IPS DF 6.9 (cell line): ENCODE measurements at places on chromosomes 2 and 18.

- no peak for DNase-seq
Observed at GRCh38 chr2:159851941-159852340, 53.9 kb upstream of the CD302 start.

GRCh38 chr18:46062781-46063180 is 9.3 kb downstream of the PSTPIP2 start:
- no peak for DNase-seq

DNA sequence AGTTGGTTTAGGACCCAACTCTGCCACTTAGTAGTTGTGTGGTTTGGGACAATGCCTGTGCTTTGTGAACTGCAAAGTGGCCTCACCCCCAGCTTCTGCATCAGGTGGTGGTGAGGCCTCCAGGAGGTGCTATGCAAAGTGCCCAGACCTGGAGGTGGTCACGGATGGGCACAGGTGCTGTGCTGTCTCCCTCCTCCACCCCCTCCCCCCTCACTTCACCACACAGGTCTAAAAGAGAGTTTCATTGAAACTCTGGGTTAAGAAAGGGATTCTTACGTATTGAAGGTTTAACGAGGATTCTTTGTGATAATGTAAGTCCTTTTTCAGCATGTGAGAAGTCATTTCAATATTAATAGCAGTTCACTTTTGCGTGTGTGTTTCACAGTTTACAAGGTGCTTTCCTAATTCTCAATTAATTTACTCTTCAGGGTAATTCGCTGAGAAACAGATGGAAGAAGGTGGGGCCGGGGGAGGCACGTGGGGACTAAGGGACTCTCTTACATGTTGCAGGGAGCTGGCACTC is 369.9 kb downstream of the LPIN1 start:
- DNase-seq = no peak

DNA sequence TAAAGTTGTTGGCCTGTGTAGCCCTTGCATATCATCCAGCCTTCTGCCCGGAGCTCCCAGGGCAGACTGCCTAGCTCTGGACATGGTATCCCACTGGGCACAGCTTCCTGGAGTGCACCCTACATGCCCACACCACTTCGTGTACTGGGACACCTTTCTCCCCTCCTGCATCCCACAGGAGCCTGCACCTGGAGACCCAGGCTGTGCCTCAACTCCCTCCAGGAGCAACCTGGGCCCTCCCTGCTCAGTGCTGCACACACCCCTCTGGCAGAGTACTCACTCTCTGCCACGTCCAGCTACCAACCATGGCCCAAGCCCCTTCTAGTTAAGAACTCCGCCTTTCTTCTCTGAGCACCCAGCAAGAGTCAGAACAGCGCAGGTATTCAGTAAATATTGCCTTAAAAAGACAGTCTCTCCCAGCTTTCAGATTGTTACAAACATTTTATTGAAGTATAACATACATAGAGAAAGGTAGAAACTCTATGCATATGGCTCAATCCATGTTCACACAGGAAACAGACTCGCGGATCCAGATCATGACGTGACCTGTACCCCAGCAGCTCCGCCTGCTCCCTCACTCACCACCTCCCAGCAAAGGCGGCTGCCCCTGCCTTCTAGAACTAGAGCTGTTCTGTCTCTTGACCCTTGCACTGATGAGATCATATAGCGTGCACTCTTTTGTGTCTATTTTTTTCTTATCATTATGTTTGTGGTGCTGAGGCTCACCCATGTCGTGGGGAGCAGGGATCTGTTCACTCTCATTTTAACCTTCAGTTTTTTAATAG is 98.4 kb upstream of the MYCN start:
- DNase-seq = no peak

DNA sequence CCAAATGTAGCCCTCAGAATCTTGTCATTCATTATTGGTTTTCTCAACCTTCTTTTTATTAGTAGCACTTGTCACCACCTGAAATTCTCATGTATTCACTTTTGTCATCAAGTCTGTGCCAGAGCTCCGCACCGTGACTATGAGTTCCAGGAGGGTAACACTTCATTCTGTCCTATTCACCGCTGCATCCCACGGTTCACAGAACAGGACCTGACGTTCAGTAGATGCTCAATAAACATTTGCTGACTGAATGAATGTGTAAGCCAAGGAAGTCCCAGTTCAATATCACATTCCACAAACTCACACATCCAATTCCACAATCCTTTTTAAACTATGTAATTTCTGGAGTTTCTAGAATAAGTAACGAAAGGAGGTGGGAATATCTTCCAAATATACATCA is 65.5 kb downstream of the MOGAT1 start:
- DNase-seq = no peak

DNA sequence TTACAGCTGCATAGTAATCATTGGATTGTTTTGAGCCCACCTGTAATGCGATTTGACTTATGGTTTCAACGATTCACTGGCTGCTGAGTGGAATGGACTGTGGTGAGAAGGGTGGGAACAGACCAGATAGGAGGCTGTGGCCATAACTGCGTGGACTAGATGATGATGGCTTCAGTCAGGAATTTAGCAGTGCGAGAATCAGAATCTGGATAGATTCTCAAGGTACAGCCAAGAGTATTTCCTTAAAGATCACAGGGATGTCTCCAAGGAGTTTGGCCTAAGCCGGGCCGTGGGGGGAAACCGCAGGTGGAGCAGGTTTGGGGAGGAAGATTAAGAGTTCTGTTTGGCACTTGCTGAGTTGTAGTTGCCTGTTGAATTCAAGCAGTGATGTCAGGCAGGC is 44.0 kb upstream of the CHMP1B start:
- no peak for DNase-seq

DNA sequence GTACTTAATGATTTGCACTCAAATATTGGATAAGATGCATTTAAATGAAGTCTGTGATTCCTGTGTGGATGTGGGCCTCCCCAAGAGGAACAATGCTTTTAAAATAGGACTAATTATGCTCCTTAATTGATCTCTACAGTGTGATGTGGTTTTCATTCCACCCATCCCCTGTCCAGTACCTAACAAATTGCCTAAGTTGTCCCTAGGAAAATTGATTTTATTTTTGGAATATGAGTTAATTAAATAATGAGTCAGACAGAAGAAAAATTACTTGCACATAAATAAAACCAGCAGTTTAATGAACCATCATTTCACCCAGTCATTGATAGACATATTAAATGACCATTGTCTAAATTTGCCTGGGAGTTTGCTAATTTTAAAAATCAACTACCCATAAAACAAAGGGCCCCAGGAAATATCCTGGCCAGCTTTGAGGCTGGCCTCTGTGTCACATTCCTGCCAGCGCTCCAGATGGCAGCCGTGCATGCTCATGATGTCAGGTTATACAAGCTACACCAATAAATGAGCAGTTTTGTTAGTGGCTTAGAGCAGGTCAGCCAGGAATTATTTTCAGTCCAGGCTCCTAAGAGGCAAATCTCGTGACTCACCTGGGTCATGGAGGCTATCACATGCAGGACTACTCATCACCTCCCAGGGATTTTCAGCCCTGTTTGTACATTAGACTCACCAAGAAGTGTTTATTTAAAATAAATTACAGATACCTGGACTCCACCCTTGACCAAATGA is 31.9 kb downstream of the ABHD3 start:
- DNase-seq = no peak

DNA sequence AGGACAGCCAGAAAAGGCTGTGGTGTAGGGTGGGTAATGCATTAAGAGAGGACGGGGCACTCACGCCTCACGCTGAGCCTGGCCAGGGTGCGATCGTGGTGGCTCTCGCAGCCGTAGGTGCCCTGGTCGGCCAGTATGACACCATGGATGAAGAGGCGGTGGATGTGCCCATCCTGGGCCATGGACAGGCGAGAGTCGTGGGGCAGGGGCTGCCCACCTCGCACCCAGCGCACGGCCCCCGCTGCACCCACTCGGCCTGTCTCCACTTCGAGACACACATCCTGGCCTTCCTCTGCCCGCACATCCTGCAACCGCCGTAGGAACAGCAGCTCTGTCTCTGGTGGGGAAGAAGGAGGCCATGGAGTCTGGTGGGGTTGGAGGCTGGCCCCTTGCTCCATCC is 12.1 kb downstream of the TMEM198 start:
- DNase-seq = no peak

DNA sequence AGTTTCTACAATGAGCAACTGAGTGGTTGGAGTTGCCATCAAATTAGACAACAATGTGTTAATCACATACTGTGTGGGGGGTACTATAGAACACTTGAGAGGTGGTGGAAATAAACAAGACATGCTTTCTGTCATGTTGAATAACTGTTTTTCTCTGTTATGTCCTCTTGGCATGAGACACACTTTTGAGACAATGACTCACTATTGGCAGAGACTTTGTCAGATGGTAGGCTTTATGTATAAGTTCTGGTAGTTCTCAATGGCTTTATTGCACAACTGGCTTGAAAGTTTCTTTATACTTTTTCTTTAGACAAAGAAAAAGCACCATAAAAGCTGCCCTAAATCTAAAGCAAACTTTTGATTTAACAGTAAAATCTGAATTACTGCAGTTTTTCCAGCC is 578.7 kb downstream of the ADCYAP1 start:
- no peak for DNase-seq

- DNase-seq = no peak
Observed at GRCh38 chr2:159616286-159616701, at the start of gene BAZ2B. Gene BAZ2B (minus strand): TSS chr2:159616548. CDS start chr2:159478719, 137,829 bp downstream.

DNA sequence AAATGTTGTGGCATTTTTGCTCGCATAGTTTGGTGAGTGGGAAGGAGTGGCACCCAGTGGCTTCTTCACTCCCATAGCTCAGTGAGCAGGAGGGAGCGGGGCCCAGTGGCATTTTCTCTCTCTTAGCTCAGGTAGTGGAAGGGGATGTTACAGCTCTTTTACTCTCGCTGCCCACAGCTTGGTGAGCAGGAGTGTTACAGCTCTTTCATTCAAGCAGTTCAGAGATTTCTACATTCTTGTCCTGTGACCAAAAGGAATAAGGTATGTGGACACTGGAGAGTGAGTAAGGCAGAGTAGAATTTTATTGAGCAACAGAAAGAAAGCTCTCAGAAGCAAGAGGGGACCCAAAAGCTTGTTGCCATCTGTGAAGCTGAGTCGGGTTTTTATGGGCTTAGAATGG is 192.4 kb downstream of the SPAG16 start:
- DNase-seq = no peak

- DNase-seq = no peak
Observed at GRCh38 chr18:38644875-38645641, 1079.5 kb upstream of the CELF4 start.

DNA sequence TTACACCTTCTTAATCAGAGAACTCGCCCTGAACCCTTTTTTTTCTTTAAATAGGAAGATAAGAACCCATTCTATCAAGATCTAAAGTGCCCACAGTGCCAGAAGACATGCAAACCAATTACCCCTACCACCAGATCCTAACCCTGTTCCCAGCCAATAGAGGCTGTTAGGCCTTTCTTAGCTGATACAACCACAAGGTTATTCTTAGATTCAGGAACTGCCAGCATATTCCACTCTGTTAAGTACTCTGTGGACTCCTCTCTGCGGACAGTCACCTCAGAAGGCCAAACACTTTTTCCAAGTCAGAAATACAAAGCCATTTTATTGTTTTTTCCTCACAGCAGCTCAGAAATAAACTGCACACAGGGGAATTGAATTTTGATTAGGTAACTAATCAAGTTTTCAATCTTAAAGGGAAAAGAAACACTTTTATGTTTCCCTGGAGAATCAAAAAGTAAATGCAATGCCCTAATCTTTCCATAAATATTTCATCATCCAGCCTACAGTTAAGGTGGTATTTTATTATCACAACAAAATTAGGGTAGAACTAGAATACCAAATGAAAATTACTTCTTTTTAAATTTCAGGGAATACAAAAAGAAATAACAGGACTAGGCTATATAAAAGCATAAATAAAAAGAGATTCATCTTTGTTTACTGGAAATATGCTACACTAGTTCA is 111.4 kb downstream of the NBAS start:
- DNase-seq = no peak

- DNase-seq = no peak
Observed at GRCh38 chr18:31697351-31698298, 13.2 kb upstream of the B4GALT6 start.

- no peak for DNase-seq
Observed at GRCh38 chr2:130837175-130837810, 579 bp downstream of the ARHGEF4 start.

DNA sequence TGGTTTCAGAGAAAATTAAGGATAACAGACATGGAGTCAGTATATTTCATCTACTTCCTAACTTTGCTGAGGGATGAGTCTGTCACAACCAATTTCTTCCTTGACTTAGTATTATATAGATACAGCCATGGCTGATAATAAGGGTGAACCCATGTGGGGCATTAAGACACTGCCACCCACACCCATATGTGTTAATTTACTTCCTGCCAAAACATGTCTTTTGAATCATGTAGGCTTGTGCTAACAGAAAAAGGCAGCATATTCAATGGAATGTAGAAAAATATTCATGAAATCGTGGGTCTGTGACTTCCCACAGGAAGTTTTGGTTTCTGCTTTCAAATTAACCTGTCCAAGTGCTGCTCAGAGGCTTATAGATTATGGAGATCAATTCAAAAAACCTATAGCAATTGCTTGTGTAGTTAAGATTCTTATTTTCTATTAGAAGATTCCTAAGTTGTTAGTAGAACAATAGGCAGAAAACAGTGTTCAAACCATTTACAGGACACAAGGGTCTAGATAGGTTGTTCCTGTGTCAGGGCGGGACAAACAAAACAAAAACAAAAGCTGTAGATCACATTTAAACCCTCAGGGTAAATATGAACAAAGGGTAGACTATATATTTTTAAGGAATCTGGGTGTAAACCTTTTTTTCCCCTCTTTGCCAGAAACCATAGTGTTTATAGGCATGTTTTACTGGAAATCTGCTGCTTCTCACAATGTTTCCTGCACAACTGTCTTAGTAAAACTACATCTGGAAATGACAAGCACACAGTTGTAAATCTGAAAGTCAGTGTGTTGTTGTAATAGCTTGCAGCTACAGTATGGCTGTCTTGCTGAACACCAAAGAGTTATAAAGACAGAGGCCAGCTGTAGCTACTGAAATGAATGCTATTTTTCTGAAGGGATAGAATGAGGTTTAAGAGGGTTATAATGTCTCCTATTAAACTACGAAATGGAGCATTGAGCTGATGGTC is 691.2 kb downstream of the EPHA4 start:
- no peak for DNase-seq

DNA sequence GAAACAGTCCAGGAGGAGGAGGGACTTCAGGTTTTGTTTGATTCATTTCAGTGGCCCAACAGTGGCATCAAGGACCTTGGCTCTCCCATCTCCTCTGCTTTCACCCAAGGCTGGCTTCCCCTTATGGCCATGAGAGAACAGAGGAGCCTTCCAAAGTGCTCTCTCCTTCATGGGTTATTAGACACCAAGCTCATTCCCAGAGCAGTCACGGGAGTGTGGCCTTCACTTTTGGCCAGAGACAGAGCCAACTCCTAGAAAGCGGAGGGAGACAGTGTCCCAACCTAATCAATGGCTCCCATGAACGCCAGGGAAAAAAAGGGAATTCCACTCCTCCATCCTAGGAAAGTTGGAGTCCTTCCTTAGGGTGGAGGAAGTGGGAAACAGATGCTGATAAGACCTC is 871 bp upstream of the DUSP28 start:
- DNase-seq = no peak

GRCh38 chr18:49678440-49678839 is 116.6 kb downstream of the LIPG start:
- no peak for DNase-seq

- no peak for DNase-seq
Observed at GRCh38 chr2:31192396-31192795, 24.9 kb downstream of the CAPN14 start.

GRCh38 chr18:55732227-55733106 is 144.5 kb upstream of the TCF4 start:
- DNase-seq = no peak

GRCh38 chr2:150526827-150527226 is 39.4 kb upstream of the RND3 start:
- no peak for DNase-seq

- DNase-seq = no peak
Observed at GRCh38 chr2:10196948-10197696, 74.6 kb downstream of the RRM2 start.

- no peak for DNase-seq
Observed at GRCh38 chr2:32801741-32802140, 145.0 kb upstream of the LTBP1 start.
